Ovary (tissue), 10 donors: ENCODE measurements at places on chromosomes 3 and 15. TPM values are rescaled to one million over a fixed set of nuclear protein-coding genes. Genes with fewer than 3 reads are reported as not detected.

Gene KBTBD13
- total RNA-seq: 0.15 TPM

Gene JMJD7
- total RNA-seq: 19.8 TPM

Gene CA12
- 0.61 TPM for total RNA-seq

Gene STRIT1
- total RNA-seq: not detected

Gene ACTC1
- total RNA-seq: 2.9 TPM

Gene BCHE
- 2.9 TPM for total RNA-seq

Gene CFAP20DC
- total RNA-seq: 0.10 TPM

Gene IGSF11
- total RNA-seq: 22.3 TPM

Gene GOLGA8Q
- total RNA-seq: 1.0 TPM

Gene MEX3B
- total RNA-seq: 2.4 TPM

Gene TEX9
- total RNA-seq: 9.3 TPM

Gene FANCD2OS
- not detected for total RNA-seq

Gene UPK1B
- not detected for total RNA-seq

Gene ATP11B
- total RNA-seq: 56.2 TPM

Gene GOLGA8T
- 0.55 TPM for total RNA-seq

Gene GPR176
- 1.9 TPM for total RNA-seq

Gene ZBTB11
- total RNA-seq: 21.1 TPM

Gene GHSR
- total RNA-seq: not detected

Gene ROPN1
- total RNA-seq: not detected

Gene THPO
- 1.3 TPM for total RNA-seq

Gene ITIH4
- total RNA-seq: 8.7 TPM

Gene APOD
- 38.0 TPM for total RNA-seq

Gene CPNE4
- not detected for total RNA-seq

Gene LRRC34
- 8.1 TPM for total RNA-seq

Gene TRIM59
- 1.6 TPM for total RNA-seq

Gene PRSS50
- total RNA-seq: 0.12 TPM

Gene GOLGA8M
- total RNA-seq: 6.0 TPM

Gene IL5RA
- total RNA-seq: not detected

Gene GPR15
- total RNA-seq: not detected

Gene CIDEC
- not detected for total RNA-seq

Gene CD276
- 22.5 TPM for total RNA-seq

Gene KLF15
- total RNA-seq: 23.2 TPM

Gene IL12A
- total RNA-seq: not detected

Gene XXYLT1
- total RNA-seq: 9.2 TPM

Gene RBP2
- total RNA-seq: 0.69 TPM

Gene GREM1
- not detected for total RNA-seq

Gene GPR87
- total RNA-seq: not detected

Gene AMIGO3
- total RNA-seq: 2.0 TPM

Gene KIF7
- 12.8 TPM for total RNA-seq

Gene NR2E3
- 0.24 TPM for total RNA-seq

Gene ENTPD3
- total RNA-seq: 1.3 TPM

Gene CLSTN2
- 116 TPM for total RNA-seq

Gene SAMD7
- total RNA-seq: not detected

Gene NR1I2
- 0.22 TPM for total RNA-seq

Gene CPNE9
- total RNA-seq: not detected

Gene PIERCE2
- total RNA-seq: 0.35 TPM

Gene IQCH
- 6.0 TPM for total RNA-seq

Gene ANKRD63
- total RNA-seq: not detected

Gene MYO5C
- 7.1 TPM for total RNA-seq

Gene ESYT3
- total RNA-seq: 0.83 TPM
